Vagina (tissue), 2 donors: ENCODE measurements at places on chromosomes 2 and 18.

- no peaks in the 10 kb centered on the region for H3K36me3 ChIP-seq
- no peaks in the 10 kb centered on the region for H3K27me3 ChIP-seq
- H3K27ac ChIP-seq: no peak overlapping the region
- DNase-seq: no peak
- H3K4me1 ChIP-seq: no peaks in the 10 kb centered on the region
- no peak overlapping the region for H3K4me3 ChIP-seq
Observed at GRCh38 chr2:36663851-36664695, 32.4 kb upstream of the VIT start.

- H3K4me1 ChIP-seq: peaks cover 6% of the 10 kb centered on the region
- H3K36me3 ChIP-seq: peaks cover 40% of the 10 kb centered on the region
- H3K4me3 ChIP-seq: no peak overlapping the region
- no peak for DNase-seq
- H3K27me3 ChIP-seq: no peaks in the 10 kb centered on the region
Observed at GRCh38 chr2:15634846-15635490, 43.3 kb downstream of the DDX1 start.

GRCh38 chr2:239539776-239540100 lies 138.9 kb upstream of the HDAC4 start:
- no peak overlapping the region for H3K27ac ChIP-seq
- no peaks in the 10 kb centered on the region for H3K27me3 ChIP-seq
- H3K36me3 ChIP-seq: no peaks in the 10 kb centered on the region
- no peak overlapping the region for H3K4me3 ChIP-seq
- no peak for DNase-seq

DNA sequence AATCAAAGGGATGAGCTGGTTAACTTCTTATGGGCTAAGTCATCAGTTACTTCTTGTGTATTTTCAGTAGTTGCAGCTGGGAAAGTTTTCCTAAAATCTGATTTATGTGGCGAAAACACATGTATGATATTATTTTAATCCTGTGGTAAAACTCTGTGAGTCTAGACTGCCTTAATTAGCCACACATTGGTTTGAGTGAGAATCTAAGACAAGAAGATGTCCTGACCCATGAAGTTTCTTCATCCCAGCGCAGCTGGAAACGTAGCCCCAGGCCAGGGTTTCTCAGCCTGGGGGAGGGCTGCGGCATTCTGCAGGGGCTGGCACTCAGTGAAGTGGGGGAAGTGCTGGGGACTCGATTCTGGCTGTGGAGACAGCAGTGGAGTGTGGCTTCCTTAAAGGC lies 44.7 kb upstream of the INHBB start:
- H3K27ac ChIP-seq: no peak overlapping the region
- H3K4me3 ChIP-seq: no peak overlapping the region
- H3K36me3 ChIP-seq: no peaks in the 10 kb centered on the region
- no peak for DNase-seq

DNA sequence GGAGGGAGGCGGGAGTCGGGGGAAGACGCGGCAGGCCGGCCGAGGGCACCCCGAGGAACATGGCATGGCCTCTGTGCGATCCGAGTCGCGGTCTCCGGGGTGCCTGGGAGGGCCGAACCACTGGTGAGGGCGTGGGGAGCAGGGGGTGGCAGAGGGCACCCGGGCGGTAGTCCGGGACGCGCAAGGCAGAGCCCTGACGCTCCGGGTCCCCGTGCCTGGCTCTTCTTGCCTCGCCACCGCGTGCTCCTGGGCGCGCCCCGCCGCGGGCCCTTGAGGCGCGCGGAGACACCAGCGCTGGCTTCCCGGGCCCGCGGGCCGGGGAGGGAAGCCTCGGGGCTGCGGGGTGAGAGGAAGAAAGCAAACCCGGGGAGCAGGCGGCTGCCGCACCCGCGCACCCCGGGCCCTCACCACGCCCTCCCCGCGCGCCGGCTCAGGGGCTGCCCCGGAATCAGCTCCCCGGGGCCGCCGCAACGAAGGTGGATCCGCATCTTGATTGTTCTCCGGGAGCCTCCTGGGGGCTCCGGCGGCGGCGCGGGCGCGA lies 4.3 kb downstream of the SOX11 start:
- H3K27ac ChIP-seq: no peak overlapping the region
- peak overlapping the region; percentile 25 for H3K4me3 ChIP-seq
- no peak for DNase-seq
- peaks cover 40% of the 10 kb centered on the region for H3K4me1 ChIP-seq
- H3K27me3 ChIP-seq: peaks cover 18% of the 10 kb centered on the region
- H3K36me3 ChIP-seq: no peaks in the 10 kb centered on the region

DNA sequence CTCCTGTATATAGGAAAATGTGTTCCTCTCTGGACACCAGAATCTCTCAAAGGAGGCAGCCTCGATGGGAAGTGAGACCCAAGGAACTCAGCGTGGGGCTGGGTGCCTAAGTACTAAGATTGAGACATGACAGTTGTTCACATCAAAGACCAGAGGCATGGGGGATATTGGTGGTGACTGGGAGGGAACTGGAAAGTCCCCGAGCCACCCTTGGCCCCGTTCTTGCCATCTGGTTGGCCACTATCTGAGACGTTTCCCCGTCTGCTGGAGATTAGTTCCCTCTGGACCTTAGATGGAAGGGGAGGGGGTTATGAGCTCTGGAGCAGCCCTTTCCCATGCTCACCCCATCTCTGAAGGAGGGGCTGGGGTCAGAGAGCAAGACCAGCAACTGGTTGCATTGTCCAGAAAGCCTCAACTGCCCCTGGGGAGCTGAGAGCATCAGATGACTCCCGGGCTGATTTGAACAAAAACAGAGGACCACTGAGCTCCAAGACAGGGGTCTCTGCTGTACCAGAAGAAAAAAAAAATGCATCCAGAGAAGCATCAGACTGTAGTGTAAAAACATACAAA lies 11.8 kb downstream of the FBLN7 start:
- H3K27ac ChIP-seq: peak overlapping the region; percentile 72
- DNase-seq: no peak
- no peaks in the 10 kb centered on the region for H3K36me3 ChIP-seq
- no peaks in the 10 kb centered on the region for H3K4me1 ChIP-seq
- H3K27me3 ChIP-seq: no peaks in the 10 kb centered on the region
- H3K4me3 ChIP-seq: no peak overlapping the region

DNA sequence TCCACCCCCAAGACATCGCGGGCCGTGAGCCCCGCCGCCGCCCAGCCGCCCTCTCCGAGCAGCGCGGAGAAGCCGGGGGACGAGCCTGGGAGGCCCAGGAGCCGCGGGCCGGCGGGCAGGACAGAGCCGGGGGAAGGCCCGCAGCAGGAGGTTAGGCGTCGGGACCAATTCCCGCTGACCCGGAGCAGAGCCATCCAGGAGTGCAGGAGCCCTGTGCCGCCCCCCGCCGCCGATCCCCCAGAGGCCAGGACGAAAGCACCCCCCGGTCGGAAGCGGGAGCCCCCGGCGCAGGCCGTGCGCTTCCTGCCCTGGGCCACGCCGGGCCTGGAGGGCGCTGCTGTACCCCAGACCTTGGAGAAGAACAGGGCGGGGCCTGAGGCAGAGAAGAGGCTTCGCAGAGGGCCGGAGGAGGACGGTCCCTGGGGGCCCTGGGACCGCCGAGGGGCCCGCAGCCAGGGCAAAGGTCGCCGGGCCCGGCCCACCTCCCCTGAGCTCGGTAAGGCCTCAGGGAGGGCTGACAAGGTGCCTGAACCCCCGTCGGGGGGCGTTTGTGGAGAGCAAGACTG lies 14.2 kb downstream of the SPEG start:
- H3K36me3 ChIP-seq: no peaks in the 10 kb centered on the region
- peak overlapping the region; percentile 88 for H3K27ac ChIP-seq
